ENCODE measurements at places on chromosomes 6 and 20.

DNA sequence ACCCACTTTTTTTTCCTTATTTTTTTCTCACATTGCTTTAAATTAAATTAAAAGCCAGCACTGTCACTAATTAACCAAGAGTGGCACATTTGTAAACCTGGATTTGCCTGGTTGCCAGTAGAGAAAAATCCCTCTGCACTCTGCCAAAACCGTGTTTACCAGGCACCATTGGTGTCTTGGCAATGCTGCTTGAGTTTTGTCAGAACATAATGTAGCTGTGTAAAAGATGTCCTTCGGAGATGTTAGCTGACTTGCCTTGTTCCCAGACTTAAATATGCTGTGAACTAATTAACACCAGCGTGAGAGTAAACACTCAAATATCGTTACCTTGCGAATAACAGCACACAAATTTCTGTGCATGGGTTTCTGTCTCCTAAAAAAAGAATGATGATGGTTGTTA is 694.9 kb upstream of the ID4 start:
- no peak for DNase-seq

GRCh38 chr6:154758125-154758524 is 24.9 kb downstream of the SCAF8 start:
- no peak for DNase-seq

- DNase-seq, result no peak
Observed at GRCh38 chr20:18304618-18305017, 16.3 kb downstream of the ZNF133 start.

- no peak for DNase-seq
Observed at GRCh38 chr6:24847402-24847801, 48.7 kb upstream of the ARMH2 start.

DNA sequence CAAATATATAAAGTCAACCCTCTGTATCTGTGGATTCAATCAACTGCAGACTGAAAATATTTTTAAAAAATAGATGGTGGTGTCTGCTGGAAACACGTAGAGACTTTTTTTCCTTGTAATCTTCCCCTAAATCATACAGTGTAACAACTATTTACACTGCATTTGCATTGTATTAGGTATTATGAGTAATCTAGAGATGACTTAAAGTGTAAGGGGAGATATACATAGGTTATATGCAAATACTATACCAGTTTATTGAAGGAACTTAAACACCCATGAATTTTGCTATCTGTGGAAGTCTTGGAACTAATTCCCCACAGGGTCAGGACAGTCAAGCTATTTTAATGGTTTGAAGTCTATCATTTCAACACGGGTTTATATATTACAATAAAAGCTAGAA is 10.2 kb downstream of the HDAC2 start:
- DNase-seq, result no peak

- peak; percentile 64 for DNase-seq
Observed at GRCh38 chr20:58891718-58892140, 39.2 kb downstream of the GNAS start.

DNA sequence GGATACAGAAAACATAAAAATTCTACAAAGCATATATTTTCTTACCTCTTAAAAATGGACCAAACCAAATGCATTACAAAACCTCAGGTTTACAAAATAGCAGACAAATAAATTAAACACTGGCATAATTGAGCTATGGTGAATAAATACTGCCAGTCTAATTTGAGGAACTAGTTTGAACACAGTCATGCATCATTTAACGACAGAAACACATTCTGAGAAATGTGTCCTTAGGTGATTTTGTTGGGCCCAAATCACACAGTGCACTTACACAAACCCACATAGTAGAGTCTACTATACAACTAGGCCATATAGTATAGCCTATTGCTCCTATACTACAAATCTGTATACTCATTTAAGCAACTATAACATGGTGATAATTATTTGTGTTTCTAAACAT is 215.6 kb downstream of the FOXC1 start:
- DNase-seq, result no peak

DNA sequence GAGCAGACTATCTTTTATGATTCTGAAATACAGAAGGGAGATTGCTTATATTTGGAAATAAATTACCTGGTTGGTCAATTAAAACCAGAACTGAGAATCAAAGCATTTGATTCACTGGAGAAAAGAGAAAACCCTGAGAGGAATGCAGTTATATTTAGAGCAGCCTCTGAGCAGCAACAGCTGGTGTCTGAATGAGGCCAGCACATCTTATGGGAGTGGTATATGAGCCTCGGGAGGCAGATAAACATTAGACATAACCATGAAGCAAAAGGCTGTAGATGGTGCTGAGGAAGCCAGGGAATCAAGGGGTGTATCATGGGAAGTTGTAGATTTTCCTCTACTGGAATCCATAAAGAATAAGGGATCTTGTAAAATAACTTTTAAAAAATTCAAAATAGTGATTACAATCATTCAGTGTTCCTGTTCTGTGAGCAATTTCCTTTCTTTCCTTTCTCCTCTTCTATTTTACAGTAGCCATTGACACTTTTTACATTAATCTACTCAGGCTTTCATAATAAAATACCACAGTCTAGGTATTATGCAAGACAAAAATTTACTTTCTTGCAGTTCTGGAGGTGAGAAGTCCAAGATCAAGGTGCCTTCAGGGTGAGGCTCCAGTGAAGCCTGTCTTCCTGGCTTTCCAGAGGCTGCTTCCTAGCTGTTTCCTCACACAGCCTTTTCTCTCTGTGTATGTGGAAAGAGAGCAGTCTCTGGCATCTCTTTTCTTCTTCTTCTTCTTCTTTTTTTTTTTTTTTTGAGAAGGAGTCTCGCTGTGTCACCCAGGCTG is 32.8 kb upstream of the ENPP5 start:
- no peak for DNase-seq

DNA sequence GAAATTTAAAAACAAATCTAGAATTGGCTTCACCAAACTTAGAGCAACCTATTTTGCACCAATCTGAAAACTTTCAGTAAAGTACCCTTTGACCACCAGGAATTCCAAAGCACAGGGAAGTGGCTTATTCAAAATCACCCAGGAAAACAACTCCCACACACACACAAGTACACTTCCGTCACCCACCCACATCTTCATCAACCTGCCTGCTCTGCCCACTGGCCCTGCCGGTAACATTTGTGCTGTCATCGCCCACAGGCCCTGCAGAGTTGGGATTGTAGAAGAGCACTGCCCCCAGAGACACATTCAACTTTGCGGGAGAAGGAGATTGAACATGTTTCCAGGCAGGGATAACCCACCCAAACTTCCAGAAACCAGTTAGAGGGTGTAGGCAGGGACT is 19.3 kb upstream of the SCML4 start:
- DNase-seq, result no peak

DNA sequence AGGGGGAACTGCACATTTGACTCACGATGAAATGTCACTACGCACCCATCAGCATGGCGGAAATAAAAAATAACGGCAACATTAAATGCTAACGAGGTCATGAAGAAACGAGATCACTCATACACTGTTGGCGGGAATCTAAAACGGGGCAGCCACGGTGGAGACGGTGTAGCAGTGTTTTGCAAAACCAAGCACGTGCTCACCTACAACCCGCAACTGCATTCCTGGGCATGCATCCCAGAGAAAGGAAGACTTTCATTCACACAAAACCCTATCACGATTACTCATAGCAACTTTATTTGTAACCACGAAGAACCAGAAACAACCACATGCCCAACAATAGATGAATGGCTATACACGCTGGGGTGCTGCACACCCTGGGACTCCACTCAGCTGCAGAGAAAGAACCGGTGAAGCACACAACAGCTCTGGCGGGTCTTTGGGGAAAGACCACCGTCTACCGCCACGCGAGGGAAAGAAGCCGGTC is 77.0 kb downstream of the YTHDF1 start:
- DNase-seq, result no peak

- no peak for DNase-seq
Observed at GRCh38 chr6:149271348-149272340, 45.9 kb upstream of the TAB2 start.

Measured in hindlimb muscle (tissue), 1 donor.